Anterior cingulate cortex (tissue), 58 donors: ENCODE measurements at places on chromosomes 2 and 18.

DNA sequence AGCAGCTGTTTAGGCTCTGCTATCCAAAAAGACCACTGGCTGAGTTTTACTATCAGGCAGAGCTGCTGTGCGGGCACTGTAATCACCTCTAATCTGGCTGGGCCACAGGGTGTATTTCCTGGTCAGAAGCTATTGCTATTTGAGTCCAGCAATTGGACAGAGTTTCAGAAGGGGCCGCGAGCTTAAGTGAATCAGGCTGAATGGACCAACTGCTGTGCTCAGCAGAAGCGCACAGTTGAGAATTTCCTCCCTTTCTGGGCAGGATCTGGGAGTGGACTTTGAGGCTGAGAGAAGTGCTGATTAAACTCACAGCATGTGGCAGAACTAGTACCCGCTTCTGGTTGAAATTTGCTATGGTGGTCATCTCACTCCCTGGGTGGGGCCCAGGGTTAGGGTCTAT, 251.8 kb downstream of the INSIG2 start:
- DNase-seq: no peak

GRCh38 chr2:148954536-148954935, 79.5 kb downstream of the KIF5C start:
- no peak for DNase-seq

GRCh38 chr2:200049086-200049485, 93.7 kb downstream of the MAIP1 start:
- no peak for DNase-seq

DNA sequence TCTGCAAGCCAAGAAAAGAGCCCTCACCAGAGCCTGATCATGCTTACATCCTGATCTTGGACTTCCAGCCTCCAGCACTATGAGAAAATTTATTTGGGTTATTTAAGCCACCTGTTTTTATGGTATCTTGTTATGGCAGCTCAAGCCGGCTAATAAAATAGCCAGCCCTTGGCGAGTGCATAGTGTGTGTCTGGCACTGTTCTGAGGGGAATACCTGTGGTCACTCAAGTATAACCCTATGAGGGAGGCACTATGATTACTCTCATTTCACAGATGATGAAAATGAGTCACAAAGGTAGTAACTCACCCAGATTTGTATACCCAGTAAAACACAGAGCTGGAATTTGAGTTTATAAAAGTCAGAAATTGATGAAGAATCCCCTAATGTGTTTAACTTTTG, 556.9 kb upstream of the SETBP1 start:
- DNase-seq: no peak

DNA sequence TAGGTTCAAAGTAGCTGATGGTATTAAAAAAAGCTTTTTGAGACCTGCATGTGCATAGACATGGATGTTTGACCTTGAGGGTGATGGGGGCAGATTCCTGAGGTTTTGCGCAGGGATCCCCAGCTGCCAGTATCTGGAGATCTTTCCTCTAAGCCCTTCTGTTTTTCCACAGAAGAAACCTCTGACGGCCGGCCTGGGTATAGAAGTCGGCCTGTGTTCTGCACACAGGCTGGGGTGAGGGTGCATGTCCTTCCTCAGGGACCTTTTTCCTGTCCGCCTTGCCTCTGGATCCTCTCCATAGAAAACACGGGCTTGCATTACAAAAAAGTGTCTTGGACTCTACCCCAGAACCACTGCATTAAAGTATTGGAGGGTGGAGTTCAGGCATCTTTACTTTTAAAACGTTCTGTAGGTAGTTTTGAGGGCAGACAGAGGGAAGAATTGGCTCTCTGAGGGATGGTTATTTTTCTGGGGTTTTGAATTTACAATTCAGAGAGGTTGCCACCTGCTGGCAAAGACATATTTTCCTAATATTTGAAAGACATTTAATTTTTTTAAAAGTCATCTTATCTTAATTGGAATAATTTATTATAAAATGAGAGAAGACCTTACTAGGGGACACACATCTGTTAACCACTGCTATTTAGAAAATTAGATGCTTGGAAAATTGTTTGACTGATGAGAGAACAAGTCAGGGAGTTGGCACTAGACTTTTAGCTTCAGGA, 350.6 kb downstream of the DCDC2C start:
- no peak for DNase-seq
